Endothelial cell of umbilical vein (primary cell): ENCODE measurements at places on chromosomes 13 and 19. TPM values are rescaled to one million over a fixed set of nuclear protein-coding genes. Genes with fewer than 3 reads are reported as not detected.

RB1 gene
- total RNA-seq, result 34.8 and 41.2 TPM in 2 replicates

TPGS1 gene
- 24.0 and 24.7 TPM in 2 replicates for total RNA-seq

STARD13 gene
- 41.1 and 47.7 TPM in 2 replicates for total RNA-seq

MADCAM1 gene
- total RNA-seq, result 0.31 and 0.44 TPM in 2 replicates

IGFL1 gene
- total RNA-seq, result not detected in 2 replicates

TMEM59L gene
- total RNA-seq, result 0.25 and 0.97 TPM in 2 replicates

C19orf18 gene
- total RNA-seq, result 0.37 and 0.64 TPM in 2 replicates

MCEMP1 gene
- not detected in 2 replicates for total RNA-seq

ZNF723 gene
- not detected in 2 replicates for total RNA-seq

ALKBH7 gene
- total RNA-seq, result 48.8 and 50.4 TPM in 2 replicates

ZNF709 gene
- total RNA-seq, result 1.4 and 1.8 TPM in 2 replicates

DNA sequence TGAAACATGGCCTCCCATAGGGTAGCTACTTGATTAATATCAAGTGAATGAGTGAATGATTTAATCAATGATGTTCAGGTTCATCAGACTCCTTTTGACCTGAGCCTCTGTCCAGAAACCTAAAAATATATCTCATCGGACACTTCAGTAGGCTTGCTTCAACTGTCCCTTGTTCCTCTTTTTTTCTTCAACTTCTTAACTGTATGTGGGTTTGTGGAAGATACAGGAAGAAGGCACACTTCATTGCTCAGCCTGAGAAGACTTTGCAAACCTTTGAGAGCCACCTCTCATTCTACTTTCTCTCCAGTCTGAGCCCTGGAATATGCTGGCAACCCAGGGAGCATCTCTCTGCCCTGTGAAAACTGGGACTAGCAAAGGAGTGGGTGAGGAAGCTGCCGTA, 557.0 kb downstream of the FGF9 start:
- no peak for DNase-seq

DNA sequence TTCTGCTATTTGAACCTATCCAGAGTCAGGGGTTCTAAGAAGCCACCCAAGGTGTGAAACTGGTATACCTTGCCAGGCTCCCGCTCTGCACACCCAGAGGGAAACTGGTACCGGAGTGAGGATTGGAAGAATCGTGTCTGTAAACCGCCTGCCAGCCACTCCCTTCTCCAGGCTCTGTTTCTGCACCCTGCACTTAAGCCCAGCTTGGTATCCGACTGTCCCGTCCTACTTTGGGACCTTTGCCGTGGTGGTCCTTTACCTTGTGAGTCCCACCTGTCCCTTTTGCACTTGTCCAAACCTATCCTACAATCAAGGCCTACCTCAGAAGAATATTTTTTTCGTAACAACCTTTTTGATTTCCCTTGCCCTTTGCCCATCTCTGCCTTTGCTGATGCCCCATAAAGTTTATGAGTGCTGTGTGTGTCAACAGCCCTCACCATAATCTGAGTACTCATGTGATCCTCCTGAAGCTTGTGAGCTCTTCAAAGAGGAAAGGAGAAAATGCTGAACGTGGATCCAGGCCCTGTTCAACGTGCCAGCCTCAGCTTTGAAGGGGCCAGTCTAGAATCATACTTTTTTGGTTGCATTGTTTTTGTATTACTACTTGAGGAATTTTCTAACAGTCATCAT, 44.7 kb downstream of the GARRE1 start:
- no peak for DNase-seq

GRCh38 chr19:9309974-9310446, 372 bp upstream of the ZNF699 start:
- DNase-seq, result no peak

DNA sequence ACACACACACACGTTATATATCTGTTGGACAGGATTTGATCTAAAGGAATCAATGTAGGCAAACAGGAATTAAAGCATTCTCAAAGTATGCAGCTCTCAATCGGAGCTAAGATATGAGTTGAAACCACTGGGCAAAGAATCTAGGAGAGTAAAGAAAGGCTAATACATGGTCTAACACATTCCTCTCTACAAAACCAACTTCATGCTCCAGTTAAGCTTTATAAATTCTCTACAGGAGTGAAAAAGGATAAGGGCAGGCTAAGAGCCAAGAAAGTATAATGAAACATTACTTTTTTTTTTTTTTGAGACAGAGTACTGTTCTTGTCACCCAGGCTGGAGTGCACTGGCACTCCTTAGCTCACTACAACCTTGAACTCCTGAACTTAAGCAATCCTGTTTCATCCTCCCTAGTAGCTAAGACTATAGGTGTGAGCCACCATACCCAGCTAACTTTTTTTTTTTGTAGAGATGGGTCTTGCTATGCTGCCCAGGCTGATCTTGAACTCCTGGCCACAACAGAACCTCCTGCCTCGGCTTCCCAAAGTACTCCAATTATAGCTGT, 10.6 kb downstream of the FBXL3 start:
- no peak for DNase-seq

- peak; percentile 94 for DNase-seq
Observed at GRCh38 chr13:79647533-79647932, 166.6 kb downstream of the NDFIP2 start.

- DNase-seq, result no peak
Observed at GRCh38 chr19:7692417-7693088, 9.4 kb downstream of the FCER2 start.

- DNase-seq, result no peak
Observed at GRCh38 chr13:108705031-108705430, 75.6 kb downstream of the MYO16 start.

DNA sequence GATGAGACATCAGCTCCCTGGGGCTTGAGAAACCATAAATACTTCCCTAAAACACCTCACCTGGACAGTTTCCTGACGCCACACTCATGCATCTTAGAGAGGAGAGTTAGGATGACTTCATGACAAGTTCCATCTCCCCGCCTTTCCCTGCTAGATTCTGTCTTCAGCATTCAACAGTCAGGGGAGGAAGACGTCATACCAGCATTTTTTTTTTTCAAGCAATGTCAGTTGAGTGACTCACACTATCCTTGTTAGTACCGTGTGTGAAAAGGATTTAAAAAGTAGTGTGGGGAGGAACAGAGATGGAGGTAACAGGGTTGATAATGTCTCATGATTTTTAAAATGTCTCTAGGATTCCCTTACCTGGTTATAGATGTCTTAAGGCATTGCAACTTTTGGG, at the start of gene OR7D2:
Gene OR7D2, plus strand, starts transcription at position 79 of the 400 bp plus-strand sequence. CDS start 6,803 bp downstream, outside the sequence.
- no peak for DNase-seq

DNA sequence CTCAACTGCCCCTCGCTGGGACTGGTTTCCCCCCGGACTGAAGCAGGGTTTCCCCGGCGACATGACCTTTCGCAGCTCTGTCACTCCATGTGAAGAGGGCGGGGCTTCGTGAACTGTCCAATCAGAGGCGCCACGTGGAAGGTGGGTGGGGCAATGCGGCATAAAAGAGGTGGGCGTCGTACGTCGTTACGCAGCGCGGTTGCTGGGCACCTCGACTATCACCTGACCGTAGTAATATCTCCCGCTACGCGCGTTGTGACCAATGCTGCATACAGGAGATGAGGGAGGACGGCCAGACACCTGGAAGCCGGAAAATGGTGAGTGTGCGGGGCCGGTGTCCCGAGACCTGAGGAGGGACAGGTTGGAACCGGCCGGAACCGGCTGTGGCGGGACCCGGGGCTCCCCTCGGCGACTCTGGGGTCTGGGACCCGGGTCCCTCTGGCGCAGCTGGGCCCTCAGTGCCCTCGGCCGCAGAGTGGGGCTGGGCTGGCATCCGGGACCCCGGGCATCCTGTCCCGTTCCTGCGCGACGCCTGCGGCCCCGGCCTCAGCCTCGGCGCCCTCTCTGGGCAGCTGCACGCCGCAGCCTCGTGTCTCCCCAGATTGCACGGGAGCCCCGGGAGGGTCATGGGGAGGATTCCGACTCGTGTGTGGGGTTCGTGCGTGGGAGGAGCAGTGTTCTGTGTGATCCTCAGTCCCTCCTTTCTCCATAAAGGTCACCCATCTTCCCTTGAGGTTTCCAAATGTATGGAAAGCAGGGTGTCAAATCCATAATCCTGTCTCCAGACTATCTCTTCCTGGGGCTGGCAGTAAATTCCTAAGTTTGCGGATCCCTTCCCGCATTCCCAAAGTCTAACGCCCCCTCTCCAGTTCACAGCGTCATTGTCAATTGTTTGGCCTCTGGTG, 32.2 kb downstream of the ZNF136 start:
- peak; percentile 6 for DNase-seq

DNA sequence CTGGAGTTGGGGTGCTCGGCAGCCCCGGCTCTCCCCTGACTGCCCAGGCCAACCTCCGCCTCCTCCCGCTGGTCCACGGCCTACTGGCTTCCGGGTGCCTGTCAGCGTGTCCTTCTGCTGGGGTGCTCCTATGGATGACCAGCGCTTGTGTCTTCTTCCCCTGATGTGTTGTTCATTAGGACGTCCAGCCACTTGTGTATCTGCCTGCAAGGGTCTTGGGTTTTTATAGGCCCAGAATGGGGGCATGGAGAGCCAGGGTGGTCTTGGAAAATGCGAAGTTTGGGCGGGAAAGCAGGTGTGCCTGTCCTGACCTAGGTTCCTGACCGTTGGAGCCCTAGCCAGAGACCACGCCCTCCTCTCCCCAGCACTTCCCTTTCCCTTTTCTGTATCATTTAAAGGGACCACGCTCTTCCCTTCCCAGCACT, 139.8 kb downstream of the SLITRK5 start:
- no peak for DNase-seq

- no peak for DNase-seq
Observed at GRCh38 chr13:57992416-57992815, 360.9 kb downstream of the PCDH17 start.

- no peak for DNase-seq
Observed at GRCh38 chr19:50356691-50357177, 8.7 kb downstream of the NAPSA start.

DNA sequence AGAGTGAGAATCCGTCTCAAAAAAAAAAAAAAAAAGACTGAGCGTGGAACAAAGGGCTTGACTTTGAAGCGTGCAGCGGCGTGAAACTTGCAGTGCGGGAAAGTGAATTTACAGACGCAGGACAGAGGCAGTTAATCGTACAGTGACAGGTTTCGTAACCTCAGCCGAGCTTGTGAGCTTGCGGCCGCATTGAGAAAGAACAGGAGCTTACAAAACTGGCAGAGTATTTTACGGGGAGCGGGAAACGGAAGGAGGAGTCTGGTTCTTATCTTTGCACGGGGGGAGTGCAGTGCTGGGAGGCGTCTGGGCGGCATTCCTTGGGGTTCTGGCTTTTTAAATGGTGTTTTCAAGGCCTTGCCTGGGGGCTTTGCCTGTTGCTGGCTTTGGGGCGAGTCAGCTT, 6.0 kb upstream of the BSG start:
- no peak for DNase-seq

DNA sequence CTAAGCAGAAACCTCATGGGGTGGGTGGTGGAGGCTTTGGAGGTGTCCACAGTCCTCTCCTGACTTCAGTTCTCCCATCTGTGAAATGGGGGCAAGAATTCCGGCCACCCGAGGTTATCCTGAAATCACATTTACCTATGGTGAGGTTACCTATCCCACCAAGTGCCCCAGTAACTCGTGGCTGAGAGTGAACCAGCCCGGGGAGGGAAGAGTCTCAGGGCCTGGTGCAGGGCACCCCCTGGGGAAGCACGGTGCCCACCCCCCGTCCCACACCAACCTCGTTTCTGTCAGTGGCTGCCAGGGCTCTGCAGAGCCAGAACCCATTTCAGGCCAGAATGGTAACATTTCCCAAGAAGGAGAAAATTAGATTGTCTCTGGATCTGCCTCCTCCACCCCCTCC, 83.7 kb upstream of the VSTM2B start:
- no peak for DNase-seq

DNA sequence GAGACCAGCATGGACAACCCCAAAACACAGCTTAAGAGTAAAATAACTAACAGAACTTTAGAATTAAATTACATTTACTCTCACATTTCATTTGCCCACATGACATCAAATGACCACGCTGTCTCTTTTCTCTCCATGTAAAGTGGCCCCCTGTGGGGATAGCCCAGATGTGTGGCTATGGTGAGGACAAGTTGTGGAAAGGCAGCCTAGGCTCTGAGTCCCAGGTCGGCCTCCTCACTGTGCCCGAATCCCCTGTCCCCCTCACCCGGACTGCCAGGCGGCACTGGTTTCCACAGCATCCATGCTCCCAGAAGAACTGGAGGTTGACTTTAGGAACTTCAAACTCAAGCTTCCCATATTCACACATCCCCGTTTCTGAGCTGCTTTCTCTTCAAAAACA, 111.8 kb upstream of the UQCRFS1 start:
- DNase-seq, result no peak

DNA sequence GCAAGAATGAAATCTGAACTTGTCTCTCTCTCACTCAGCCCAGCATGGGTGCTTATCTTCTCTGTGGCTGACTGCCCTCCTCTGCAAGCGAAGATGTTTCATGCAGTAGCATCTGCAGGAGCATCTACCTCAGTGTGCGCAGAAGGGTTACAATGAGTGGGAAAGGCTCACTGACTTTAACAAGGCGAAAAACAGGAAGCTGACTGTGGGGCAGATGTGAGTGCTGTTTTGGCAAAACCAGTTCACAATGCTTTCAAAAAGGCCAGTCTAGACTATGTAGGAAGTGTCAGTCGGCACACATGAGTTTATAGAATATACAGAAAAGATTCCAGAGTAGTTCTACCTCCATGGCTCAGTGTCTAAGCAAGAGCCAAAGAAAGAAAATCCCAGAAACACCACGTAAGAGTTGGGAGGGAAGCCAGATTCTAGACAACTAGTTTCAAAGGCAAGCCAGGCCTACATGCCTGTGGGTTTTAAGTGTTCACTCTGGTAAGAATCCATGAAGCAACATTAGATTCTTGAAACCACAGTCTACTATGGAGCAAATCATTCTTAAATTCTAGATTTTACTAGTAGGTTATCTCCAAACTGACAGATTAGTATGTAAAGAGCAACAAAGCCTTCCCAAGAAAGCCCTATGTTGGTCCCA, 124.5 kb downstream of the ABCC4 start:
- DNase-seq, result peak; percentile 75

DNA sequence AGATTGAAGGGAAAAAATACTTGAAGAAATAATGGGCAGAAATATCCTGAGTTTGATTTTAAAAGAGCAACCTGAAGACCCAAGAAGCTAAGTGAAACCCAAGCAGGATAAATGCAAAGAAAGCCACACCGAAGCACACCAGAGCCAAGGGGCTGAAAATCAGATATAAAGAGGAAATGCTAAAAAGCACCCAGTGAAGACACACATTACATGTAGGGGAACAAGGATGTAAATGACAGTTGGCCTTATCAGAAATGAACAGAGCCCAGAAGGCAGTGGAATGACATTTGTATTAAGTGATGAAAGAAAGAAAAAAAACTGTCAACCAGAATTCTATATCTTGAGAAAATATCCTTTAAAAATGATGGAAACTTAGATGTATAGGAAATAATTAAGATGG, 139.1 kb downstream of the SLC7A1 start:
- DNase-seq, result no peak

GRCh38 chr19:2524840-2525723, 49.2 kb downstream of the GADD45B start:
- DNase-seq, result no peak
